ENCODE measurements at places on chromosomes 12 and 14.

DNA sequence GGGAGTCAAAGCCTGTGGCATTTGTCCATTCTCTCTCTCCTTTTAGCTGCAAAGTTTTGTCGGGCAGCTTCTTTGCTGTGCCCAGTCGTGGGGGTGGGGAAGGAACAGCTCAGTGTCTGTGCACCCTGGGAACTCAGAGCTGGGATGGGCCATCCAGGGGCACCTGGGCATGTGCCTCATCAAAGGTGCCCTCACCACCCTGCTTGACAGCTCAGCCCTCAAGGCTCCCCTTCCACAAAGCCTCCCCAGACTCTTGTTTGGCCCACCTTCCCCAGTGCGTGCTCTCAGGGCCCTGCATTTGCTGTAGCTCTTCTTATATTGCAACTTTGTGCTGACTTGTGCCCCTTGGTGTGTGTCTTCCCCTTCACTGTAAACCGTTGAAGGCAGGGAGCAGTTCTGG is 112.6 kb downstream of the ESRRB start:
- no peak for DNase-seq

DNA sequence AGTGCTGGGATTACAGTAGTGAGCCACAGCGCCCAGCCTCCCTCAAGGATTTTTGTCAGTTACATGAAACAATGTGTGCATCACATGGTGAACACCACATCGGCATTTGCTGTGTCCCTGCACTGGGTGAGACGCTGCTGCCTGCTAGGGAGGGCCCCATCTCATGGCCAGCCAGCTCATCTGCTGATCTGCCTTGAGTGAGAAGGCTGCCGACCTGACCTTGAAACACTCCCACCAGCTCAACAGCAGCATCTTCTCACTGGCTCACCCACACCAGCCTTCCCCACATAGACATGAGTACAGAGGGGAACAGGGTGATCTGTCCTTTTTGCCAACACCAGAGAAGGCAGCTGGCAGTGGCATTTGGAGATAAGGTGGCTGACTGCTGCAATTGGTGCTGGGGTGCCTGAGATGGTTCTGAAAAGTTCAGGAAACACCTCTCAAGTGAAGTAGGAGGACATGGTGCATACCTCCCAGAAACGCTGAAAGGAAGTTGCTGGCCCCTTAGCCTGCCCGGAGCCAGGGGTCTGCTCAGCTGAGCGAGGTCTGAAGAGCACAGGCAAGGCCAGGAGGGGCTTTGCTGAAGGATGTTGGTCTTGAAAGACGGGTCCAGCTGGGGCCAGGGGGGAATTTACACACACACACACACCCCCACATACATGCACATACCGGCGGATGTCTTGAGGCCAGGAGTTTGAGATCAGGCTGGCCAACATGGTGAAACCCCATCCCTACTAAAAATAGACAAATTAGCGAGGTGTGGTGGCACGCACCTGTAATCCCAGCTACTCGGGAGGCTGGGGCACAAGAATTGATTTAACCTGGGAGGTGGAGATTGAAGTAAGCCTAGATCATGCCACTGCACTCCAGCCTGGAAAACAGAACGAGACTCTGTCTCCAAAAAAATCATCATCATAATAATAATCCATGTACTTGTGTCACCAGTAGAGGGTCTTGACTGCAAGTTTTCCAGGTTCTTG is 14.3 kb upstream of the PPP1R13B start:
- no peak for DNase-seq

GRCh38 chr14:38135106-38135867 is 72.4 kb upstream of the SSTR1 start:
- no peak for DNase-seq

- DNase-seq = no peak
Observed at GRCh38 chr12:131950182-131950913, 606 bp downstream of the EP400 start.

- DNase-seq = no peak
Observed at GRCh38 chr14:105689722-105690121, 163.3 kb downstream of the TMEM121 start.

GRCh38 chr14:97878727-97879126 is 1081.5 kb downstream of the VRK1 start:
- DNase-seq = no peak

GRCh38 chr14:69059658-69060623 is 80.8 kb upstream of the ACTN1 start:
- DNase-seq = no peak

DNA sequence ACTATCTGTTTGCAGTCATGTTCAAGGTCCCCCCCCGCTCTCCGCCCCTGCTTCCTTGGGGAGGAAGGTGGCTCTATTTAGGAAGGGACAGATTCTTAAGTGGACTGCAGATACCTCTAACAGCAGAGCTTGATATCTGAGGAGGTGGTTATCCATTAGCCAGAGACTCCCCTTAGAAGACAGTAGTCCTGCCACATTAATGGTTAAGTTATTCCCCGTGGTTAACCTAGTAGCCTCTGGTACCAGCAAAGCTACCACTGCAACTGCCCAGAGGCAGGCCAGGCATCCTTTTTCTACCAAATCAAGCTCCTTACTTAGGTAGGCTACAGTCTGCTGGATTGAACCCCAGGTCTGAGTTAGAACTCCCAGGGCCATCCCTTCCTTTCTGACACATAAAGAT is 162.1 kb upstream of the AVPR1A start:
- DNase-seq = no peak

GRCh38 chr14:104852280-104852663 is 12.8 kb upstream of the CEP170B start:
- DNase-seq = no peak

DNA sequence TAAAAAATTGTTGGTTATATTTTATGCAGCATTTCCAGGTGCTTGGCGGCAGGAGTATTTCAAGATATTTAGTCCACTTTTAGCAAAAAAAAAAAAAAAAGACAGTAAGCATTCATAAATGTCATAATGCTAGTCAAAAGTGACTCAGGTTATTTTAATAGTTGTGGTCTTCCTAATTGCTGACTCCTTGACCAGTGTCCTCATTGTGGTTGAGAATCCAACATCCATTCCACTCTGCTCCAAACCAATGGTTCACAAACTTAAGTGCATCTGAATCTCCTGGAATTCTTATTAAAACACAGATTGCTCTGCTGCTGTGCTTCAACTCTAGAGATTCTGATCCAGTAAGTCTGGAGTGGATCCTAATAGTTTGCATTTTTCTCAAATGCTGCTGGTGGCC is 71.4 kb downstream of the AKAP6 start:
- no peak for DNase-seq

GRCh38 chr14:69481815-69482568 is 2.5 kb upstream of the PLEKHD1 start:
- DNase-seq = no peak

DNA sequence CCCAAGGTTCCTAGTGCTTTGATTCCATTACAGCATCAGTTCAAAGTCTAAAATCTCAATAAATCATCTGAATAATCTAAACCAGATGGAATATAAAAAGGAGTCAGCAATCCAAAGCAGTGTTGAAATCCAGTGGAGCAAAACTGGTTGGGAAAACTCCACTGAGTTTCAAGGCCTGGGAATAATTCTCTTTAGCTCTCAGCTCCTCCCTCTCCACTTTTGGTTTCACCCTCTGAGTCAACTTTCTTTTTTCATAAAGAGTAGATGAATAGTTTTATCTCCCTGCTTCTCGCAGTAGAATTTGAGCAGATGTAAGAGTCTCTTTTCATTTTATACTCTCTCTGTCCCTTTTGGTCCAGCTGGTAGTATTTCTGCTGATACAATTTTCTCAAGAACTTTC is 338.6 kb downstream of the APAF1 start:
- no peak for DNase-seq

DNA sequence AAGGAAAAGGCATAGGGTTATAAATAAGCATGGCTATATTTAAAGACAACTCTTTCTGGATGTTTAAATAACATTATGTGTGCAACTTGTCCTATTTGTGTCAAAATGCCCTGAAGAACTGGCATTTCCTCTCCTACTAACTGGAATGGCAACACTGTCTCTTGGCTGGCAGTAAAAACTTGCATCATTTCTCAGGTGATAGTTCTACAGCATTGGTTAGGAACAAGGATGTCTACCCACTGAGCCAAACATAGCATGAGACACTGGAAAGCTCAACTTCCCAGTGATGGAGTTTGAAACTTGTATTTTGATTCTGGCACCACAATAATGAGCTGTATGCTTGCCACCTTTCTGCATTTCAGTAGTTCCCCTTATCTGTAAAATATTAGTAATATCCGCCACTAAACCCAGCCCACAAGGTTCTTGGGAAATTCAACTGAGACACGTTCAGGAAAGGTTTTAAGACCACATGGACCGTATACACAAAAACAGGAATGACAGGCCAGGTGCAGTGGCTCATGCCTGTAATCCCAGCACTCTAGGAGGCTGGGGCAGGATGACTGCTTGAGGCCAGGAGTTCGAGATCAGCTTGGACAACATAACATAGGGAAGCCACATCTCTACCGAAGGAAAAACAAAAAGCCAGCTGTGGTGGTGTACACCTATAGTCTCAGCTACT is 5.1 kb downstream of the SLC38A2 start:
- DNase-seq = no peak

GRCh38 chr12:104870797-104871196 is 87.3 kb downstream of the SLC41A2 start:
- DNase-seq = no peak

DNA sequence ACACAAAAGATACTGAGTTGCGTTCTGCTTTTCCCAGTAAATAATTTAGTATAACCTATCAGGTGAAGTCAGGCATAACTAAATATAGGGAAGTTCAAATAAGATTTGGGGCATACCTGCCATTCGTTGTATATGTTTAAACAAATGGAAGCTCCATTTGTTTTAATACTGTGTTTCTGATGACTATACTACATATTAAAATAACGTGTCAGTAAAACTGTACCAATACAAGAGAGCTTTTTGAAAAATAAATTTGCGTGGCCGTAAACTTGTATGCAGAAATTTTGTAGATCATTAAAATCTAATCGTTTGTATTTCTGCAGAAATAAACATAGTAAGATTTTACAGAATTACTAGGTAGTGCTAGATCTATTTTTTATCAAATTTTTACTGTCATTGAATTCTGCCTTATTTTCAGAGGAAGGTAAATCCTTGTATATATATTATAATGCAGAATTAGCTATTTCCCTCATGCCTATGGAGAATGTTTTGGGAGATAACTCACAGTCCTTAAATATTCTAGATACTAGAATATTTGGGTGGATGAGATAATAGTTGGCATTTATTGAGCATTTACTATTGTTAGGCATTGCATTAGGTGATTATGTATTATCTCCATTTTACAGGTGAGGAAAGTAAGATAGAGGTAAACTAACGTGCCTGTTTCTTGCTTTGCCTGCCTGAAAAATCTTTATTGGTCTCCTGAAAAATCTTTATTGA is 1.5 kb downstream of the SCFD1 start:
- DNase-seq = no peak

GRCh38 chr12:49296836-49297694 is 2.1 kb downstream of the PRPH start:
- DNase-seq = no peak

DNA sequence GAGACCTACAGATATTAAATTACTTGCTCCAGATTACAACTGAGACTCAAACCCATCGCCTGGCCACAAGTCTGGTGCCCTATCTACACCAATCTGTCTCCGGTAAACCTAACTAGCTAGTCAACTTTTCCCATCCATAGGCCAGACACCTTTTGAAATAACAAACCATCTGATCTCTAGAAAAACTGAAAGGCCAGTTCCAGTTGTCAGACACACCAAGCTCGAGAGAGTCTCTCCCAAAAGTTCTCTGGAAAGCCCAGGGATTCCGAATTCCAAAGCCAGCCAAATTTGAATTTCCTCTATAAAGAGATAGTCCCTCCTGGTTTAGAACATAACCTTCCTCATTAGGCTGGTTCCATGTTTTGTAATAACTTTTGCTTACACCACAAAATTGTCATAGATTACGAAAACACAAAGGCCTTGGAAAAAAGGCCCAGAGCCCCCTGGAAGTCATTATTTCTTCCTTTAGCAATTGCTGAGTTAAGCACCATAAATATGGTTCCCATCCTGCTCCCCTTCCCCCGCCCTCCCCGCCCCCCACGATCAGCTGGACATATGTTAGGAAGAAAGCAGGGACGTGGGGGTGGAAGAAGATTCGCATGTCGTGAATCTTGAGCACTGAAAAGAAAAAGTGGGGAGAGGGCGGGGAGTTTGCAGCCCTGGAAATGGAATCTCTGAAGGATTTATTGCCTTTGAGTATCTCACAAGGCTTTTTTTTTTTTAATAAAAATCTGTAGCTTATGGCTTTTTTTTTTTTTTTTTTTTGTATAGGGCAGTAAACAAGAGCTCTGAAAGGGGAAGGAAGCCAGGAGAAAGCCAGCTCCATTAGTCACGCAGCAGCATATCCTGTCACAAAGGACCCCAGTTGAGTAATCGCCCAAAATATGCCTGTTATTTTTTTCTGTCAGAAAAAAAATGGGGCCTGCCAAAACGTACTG is 110.4 kb downstream of the ZFP36L1 start:
- no peak for DNase-seq

GRCh38 chr12:100447381-100447780 is 26.3 kb upstream of the NR1H4 start:
- DNase-seq = no peak

DNA sequence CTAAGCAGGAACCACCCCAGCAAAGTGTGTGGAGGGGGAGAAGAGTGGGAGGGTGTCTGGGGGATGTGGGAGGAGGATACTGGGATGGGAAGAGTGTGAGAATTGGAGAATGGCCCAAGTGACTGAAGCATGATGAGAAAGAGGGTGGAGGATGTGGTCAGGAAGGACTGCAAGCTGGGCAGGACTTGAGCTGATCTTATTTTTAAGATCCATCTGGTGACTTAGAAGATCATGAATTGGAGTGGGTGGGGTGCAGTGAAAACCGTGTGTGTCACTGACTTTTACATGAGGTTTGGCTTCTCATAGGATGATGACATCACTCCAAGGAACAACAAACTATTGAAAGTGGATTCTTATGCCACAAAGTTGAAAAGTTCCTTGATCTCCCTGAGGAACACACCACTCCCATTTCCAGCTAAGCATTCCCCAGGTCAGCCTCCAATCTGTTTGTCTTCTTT is 287.5 kb downstream of the GALC start:
- no peak for DNase-seq

GRCh38 chr12:117790198-117790597 is 178.6 kb downstream of the KSR2 start:
- DNase-seq = no peak

- no peak for DNase-seq
Observed at GRCh38 chr14:21428930-21429329, 27.0 kb downstream of the CHD8 start.

All from activated CD4-positive, alpha-beta T cell treated with anti-CD3 and anti-CD28 coated beads, Interleukin-2, amount 50 U/mL, for 24 hours (primary cell).